ENCODE measurements at places on chromosomes 12 and 14.

DNA sequence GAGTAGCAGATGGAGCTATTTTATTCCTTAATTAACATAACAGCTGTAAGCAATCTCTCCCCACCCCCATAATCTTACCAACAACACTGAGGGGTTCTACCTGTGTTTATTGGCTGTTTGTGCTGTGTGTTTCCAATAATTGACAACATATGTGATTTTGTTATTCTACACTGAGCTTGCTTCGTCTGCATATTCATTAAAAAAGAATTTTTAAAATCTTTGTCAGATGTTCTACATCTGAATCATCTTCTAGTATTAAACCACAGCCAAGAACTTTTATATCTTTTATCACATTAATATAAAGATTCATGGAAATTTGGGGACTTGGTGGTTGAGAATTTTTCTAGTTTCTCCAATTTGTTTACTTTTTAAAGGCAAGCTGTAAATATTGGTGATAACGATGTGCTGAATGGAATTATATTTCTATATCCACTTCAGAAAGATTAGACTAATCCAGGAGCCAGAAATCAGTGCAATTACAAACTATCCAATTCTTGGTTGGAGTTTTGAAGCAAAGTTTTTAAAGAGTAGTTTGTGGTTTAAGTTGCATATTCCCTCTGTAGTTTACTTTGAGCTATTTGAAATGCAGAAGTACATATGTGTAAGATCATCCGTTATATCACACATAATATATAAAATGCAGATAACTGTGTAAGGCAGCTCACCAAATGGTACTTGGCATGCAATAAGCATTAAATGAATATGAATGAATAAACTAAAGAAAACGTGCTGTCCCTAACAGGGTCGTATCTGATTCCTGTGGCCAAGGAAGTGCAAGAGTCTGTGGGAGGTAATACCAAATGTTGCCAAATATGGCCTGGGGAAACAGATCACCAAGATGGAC is 206.9 kb downstream of the PELI2 start:
- DNase-seq: no peak

- no peak for DNase-seq
These were observed 117.6 kb upstream of the PWP1 start for GRCh38 chr12:107567876-107568619.

- no peak for DNase-seq
These were observed 40.2 kb downstream of the MYF5 start for GRCh38 chr12:80756875-80757274.

GRCh38 chr14:66643344-66643743 is 135.4 kb downstream of the GPHN start:
- no peak for DNase-seq

- DNase-seq: no peak
These were observed 1474.1 kb upstream of the SEL1L start for GRCh38 chr14:83007641-83008225.

GRCh38 chr14:78863143-78863542 is 693.0 kb downstream of the NRXN3 start:
- peak; percentile 15 for DNase-seq

GRCh38 chr14:104926619-104927431 is 2.1 kb downstream of the PLD4 start:
- DNase-seq: peak; percentile 95

GRCh38 chr12:128388461-128389000 is 121.6 kb downstream of the TMEM132C start:
- no peak for DNase-seq

DNA sequence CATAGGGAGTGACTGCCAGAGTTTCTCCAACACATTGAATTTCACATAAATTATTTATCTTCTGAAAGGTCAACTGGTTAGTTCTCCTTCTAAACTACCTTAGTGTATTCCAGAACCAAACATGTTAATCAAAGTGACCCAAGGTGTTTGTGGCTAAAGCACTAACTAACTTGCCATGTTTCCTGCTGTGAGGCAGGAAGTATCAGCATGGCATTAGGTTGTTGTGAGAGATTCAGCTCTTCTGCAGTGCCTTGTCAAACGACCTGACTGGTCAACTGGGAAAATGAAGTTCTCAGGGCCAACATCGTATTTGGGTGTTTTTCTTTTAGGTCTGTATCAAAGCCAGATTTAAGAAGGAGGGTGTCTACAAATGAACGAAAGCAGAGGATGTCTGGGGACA is 448.1 kb downstream of the APAF1 start:
- no peak for DNase-seq

GRCh38 chr14:58118097-58118815 is 33.8 kb downstream of the ARMH4 start:
- no peak for DNase-seq

GRCh38 chr12:122871851-122872780 is 23.8 kb downstream of the VPS37B start:
- DNase-seq: peak; percentile 86

GRCh38 chr12:108858311-108859074 is 1.1 kb upstream of the SSH1 start:
- DNase-seq: no peak

DNA sequence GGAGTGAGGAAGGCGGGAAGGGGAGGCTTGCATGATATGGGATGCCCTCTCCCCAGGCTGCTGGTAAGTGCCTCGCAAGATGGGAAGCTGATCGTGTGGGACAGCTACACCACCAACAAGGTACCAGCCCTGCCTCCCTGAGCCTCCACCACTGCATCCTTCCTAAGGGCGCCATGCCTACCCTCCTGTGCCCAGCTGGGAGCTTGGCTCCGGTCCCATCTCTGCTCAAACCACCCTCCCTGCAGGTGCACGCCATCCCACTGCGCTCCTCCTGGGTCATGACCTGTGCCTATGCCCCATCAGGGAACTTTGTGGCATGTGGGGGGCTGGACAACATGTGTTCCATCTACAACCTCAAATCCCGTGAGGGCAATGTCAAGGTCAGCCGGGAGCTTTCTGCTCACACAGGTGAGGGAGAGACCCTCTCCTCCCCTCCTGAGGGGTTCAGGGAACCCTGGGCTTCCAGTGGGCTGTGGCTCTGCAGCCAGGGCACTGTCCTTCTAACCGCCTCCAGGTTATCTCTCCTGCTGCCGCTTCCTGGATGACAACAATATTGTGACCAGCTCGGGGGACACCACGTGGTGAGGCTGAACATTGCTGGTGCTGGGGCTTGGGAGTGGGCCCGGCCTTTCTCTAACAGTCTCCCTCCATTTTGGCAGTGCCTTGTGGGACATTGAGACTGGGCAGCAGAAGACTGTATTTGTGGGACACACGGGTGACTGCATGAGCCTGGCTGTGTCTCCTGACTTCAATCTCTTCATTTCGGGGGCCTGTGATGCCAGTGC is 2.6 kb downstream of the GNB3 start:
- DNase-seq: peak; percentile 33
